Cerebellum (tissue), 4 donors: ENCODE measurements at places on chromosomes 16 and 17.

DNA sequence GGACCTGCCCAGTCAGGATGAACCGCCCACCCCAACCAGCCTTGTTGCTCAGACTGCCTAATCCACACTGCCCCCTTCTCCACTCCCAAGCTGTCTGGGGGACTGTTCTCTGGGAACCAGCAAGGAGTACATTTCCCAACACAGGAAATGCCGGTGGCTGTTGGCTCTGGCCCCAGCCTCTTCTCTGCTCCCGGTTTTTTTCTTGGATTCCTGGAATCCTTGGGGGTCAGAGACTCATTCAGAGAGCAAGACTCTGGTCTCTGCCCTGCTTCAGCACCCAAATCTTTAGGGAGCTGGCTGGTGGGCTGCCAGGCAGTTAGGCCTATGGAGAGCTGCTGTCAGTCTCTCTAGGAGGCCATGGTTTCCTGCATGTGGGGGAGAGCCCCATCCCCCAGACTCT lies 10.8 kb upstream of the MTMR4 start:
- no peak for DNase-seq

DNA sequence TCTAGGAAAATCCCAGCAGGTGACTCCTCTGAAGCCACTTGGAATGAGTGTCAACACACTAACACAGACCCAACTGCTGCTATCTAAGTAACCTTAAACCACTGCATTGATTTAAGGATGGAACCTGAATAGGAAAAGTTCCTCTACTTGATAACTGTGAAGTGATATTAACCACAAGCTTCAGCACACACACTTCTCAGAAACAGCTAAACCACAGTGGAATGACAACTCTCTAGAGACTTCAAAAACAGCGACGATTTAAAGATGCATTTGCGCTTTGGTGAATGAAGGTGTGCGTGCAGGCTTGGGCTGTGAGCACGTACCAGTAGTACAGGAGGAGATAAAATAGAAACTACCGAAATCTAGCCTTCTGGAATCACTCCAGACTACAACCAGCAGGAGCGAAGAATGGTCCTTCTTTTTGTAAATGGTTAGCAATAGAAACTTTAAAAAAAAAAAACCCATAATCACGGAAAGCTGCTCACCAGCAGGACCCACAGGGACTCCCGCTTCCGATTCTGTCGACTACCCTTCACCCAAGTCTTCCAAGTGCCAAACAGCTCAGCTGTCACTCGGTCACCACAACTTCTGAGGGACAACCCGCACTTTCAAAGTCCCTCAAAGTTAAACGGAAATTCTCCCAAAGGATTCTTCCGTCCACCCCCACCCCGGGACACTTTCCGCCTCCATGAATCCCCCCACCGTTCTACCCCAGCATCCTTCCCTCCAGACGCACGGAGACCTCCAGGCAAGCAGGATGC lies 137.7 kb upstream of the CORO6 start:
- DNase-seq = no peak

DNA sequence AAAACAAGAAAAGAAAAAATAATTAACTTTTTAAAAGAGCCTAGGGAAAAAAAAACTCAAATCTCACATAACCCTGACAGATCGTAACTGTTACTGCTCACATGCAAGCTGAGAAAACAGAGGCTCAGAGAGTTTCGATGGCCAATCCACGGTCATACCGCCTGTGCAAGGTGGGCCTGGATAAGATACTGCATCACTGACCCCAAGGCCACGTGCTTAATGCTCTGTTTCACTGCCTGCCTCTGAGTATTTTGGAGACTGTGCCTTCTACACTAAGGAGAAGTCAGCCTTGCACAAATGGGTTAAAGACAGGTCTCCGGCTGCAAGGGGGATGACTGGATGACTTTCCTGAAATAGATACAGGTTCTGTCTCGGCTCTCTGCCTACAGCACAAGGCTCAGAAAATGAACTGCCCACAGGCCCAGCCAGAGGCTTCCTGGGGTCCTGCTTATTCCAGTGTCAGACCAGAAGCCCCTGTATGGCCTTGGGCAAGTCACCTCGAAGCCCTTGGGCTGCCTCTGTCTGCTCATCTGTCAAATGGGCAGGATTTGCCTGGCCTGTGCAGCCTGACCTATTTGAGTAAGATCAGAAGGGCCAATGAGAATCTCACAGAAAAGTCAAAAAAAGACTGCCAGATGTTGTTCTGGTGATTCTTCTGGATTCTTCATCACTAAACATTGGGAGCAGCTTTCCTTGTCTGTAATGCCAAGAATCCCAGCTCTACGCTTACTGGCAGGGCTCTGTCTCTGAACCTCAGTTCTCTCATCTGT lies 25.8 kb downstream of the CNGB1 start:
- DNase-seq = no peak

- DNase-seq = no peak
These were observed 351.1 kb downstream of the KCNJ2 start for GRCh38 chr17:70520447-70520846.
